ENCODE measurements at places on chromosomes 6 and 20.

DNA sequence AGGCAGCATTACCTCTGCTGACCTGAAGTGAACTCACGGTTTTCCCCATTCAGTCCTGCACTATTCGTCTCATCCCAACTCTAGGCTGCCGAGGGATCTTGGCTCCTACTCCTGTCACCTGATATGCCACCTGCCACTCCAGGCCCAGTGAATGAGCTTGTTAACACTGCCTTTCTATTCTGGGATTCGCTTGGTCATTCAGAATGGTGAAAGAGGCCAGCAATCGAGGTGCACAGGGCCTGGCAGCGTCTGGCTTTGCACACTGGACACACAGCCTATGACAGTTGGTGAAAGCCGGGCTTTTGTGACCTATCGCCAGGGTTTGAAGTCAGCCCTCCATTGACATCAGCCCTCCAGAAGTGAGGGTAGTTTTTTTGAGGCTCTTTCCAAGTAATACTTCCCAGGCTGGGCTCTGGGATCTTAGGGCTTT lies 59.3 kb upstream of the MYL9 start:
- DNase-seq = no peak

DNA sequence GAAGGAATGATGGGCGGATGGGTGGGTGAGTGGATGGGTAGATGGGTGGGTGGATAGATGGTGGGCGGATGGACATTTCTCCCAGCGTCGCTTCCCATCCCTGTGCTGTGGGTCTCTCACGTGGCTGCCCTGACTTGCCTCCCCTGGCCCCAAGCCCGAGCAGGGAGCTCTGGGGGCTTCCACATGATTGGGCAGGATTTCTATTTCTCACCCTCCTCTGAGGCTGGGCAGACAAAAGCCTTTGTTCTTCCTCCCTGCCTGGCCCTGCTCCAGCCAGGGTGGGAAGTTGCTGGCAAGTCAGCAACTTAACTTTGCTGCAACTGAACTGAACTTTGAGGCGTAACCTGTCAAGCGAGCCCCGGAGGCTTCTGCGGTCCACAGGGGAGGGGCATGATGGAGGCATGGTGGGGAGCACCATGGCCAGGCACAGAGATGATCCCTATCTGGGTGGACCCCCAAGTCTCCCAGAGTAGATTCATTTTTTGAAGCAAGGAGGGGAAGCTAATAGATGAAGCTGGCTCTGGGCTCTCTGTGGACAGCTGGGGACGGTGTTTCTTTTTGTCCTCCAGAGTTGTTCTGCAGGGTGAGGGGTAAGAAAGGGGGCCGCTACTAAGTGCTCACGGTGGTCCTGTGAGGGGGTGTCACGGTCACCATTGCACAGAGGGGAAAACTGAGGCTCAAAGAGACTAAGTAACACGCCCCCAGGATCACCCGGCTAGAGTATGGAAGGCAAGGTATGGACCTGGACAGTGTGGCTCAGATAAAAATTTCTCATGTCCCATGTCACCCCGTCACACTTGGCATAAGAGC lies 140.1 kb downstream of the CEBPB start:
- no peak for DNase-seq

DNA sequence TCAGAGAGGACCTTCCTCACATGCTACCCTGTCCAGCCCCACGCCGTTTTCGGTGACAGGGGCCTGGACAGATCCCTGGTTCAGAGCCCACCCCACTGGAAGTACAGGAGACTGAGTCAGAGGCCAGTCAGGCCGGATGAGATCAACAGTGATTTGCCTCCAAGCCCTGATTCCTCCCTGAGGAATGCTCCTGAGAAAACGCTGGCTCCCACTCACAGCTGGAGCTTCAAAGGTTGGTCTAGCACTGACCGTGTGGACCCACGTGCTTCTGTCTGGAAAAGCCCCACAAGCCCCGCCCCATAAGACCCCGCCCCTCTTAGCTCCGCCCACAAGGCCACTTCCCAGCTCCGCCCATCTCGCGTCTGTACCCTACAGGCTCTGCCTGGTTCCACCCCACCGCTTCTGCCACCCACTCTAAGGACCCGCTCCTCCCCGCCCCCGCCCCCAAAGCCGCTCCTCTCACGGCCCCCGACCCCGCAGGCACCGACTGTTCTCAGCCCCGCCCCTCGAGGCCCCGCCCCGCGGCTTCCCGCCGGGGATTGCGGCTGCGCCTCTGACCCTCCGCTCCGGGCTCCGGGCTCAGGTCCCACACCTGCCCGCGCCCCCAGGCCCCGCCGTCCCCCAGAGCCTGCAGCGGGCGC lies 64.9 kb upstream of the BHLHE23 start:
- DNase-seq = peak; percentile 43

DNA sequence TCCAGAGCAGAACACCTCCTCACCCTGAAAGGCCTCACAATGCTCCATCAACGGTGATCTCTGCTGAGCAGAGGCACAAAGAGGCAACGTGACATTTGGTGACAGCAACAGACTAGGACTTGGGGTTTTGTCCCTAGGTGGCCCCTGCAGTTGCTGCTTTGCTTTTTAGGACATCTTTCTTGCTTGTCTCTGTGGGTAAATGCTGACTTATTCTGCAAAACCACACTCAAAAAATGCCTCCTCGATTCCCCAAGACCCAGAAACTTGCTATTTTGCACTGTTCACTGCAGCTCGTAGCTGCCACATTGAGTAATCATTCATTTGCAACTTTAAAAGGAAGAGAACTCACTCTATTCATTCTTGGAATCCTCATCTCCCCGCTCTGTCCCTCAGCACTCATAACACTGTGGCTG lies 209.9 kb downstream of the LY86 start:
- DNase-seq = peak; percentile 39

DNA sequence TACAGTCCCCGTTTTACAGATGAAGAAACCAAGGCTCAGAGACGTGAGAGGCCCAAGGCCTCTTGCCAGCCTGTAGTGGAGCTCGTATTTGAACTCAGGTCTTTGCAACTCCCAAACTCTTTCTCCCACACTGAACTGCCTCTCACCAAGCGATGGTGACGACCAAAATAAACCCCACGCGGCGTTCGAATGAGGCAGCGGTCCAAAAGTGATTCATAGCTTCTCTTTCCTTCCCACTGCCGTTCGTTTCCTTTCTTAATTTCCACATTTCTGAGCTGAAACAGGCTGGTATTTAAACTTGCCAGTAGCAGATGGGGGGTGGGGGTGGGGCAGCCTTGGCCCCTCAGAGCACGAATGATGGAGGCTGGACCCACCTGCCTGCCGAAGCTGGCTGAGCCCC lies 252.9 kb upstream of the KCNG1 start:
- peak; percentile 11 for DNase-seq

GRCh38 chr6:130560231-130560630 lies 194.4 kb downstream of the TMEM200A start:
- DNase-seq = no peak

DNA sequence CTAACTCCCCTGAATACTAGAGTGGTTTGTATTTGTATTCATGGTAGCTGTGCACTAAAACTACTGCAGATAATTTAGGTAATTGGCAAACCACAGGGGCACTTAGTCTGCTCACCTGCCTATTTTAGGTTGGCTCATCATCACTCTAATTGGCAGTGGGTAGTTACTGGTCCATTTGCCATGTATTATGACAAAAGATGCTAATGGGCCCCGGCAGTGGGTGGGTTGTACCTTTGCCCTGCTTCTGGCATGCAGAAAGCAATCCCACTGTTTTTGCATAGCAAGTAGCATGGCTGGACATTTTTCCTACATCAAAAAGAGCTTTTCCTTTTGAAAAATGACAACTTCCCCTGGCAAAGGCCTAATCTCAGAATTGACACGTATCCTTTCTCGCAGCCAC lies 741.4 kb upstream of the MAP3K7 start:
- no peak for DNase-seq
